ENCODE measurements at places on chromosomes 6 and 20.

DNA sequence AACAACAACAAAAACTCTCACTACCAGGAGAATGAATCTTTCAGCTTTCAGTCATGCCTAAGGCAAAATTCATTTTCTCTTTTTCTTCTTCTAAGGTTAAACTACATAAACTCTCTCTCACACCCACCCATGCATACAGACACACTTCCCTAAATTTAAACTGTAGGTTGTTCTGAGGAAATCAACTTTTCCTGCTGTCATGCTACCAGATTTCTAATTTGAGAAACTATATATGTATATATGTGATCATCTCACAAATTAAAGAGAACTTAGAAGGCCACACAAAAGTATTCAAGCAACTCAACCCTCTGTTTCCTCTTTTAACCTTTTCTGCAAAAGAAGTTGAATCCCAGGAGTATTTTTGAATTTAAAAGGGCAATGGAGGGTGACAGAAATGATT is 532.5 kb downstream of the KIF16B start:
- no peak for DNase-seq

GRCh38 chr6:5471637-5472398 is 210.5 kb downstream of the FARS2 start:
- DNase-seq, result no peak

GRCh38 chr20:62635852-62636251 is 6.5 kb upstream of the SLCO4A1 start:
- no peak for DNase-seq

GRCh38 chr6:30020626-30021025 is 40.4 kb upstream of the POLR1H start:
- no peak for DNase-seq

GRCh38 chr20:57657535-57658446 is 37.6 kb upstream of the ZBP1 start:
- peak; percentile 7 for DNase-seq

Data from activated CD4-positive, alpha-beta T cell treated with anti-CD3 and anti-CD28 coated beads for 24 hours (primary cell).